ENCODE measurements at places on chromosomes 1 and 21.

GRCh38 chr1:232428786-232429530, 201.0 kb downstream of the SIPA1L2 start:
- DNase-seq: no peak

DNA sequence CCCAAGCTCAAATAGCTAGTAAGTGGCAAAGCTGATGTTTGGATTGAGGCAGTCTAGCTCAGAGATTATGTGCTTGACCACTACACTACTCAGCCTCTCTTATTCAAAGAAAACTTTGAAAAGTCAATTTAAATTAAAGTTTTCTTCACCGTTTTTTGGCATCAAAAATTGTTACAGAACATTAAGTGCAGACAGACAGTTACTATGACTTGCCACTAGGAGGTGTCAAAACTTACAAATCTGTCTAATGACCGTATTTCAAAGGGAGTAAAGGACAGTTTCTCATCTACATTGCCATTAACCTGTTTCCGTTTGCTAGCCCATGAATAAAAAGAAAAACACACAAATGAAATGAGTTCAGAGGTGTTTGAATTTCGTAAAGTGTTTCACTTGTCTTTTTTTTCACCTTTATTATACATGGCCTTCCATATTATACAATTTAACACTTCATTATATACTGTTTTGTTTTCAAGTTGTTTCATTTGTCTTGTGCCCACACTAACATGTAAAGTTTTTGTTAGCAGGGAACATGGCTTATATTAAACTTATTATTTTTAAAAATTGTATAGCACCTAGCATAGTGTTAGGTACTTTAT, 57.4 kb upstream of the MTF2 start:
- DNase-seq: peak; percentile 27

DNA sequence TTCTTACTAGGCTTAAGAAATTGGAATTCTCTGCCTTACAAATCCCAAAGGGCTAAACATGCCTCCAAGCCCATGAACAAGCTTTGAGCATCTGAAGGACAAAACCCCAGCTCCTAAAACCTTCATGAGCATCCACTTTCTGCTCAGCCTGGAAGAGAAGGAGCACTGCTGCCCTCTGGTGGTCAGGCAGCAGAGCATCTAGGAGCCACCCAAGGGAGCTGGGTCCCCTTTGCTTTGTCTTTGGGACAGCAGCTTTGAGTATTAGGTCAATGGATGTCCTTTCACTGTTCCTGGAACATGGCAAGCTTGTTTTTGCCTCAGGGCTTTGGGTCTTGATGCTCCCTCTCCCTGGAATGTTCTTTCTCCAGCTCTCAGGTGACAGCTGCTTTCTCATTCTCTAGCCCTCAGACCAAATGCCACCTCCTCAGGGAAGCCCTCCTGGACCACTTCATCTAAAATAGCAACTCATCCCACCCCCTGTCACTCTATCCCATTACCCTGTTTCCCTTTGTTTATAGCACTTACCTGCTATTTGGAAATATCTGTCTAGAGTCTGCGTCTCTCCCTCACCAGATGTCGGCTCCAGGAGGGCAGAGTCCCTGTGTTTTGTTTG, 25.7 kb downstream of the RAB7B start:
- peak; percentile 49 for DNase-seq

DNA sequence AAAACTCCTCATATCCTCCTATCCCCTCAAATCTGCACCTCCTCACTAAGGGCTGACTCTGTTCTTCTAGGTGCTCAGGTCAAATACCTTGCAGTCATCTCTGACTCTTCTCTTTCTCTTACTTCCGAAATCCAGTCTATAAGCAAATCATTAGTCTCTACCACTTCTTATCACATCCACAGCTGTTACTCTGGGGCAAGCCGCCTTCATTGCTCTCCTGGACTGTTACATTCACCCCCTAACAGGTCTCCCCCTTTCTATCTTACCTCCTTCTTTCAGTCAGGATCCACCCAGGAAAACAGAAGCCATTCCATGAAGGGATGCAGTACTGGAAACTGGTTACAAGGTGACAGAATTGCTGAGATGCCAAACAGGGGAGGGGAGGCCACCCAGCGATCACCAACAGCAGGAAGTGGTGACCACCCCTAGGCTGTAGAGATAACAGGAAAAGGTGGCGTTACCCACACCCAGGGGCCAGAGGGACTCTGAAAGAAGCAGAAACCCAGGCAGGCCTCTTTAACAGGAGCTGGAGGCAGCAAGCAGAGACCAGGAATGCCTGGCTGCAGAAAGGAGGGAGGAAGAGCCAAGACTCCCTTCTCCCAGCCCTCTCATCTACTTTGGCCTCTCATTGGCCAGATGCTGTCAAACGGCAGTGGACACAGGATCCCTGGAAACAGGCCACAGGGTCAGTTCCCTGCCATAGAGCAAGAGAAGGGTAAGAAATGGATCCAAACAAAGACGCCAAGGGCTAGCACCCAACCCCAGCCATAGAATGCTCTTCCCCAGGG, 55.5 kb upstream of the FOXO6 start:
- no peak for DNase-seq
